Gastroesophageal sphincter (tissue), 4 donors: ENCODE measurements at places on chromosomes 11 and 22.
A peak's percentile ranks its signal among the peaks of the same experiment; 100 is the strongest.

GRCh38 chr22:20926243-20926642 lies 9.0 kb downstream of the CRKL start:
- ATAC-seq, result no peak

GRCh38 chr11:32374261-32374711 lies 61.1 kb downstream of the WT1 start:
- ATAC-seq, result no peak

DNA sequence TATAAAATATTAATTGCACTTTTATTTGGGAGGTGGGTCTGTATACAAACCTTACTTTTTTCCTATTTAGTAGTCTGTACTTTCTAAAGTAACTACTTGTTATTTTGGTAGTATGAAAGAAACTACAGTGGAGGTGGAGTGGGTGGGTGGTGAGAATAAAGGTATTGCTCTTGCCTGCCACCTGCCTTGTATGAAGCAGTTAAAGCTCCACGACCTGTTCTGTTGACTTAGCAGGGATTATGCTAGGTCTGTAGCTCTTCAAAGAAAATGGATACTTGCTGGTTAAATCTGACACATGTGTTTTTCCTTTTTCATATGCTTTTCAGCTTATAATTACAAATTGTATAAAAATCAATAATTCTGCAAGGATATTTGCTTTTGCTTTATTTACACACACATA lies 111.9 kb downstream of the EHF start:
- no peak for ATAC-seq

DNA sequence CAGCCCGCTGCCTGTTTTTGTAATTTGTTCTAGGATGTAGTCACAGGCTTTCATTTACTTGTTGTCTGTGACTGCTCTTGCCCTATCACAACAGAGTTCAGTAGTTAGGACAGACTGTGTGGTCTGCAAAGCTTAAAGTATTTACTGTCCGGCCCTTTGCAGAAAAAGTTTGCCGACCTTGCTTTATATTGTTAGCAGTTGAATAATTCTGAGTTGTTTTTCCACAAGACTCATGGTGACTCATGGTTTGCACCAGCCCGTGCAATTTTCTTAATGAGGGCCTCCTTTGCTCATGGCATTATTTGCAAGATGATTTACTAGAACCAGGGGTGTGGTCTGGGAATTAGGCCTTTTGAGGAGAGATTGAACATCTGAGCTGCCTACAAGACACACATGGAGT lies 110.6 kb downstream of the SCN3B start:
- ATAC-seq, result no peak

GRCh38 chr11:35337136-35337913 lies 82.0 kb downstream of the SLC1A2 start:
- peak; percentile 71 for ATAC-seq

- no peak for ATAC-seq
These were observed 21.2 kb downstream of the A4GALT start for GRCh38 chr22:42699281-42699975.

DNA sequence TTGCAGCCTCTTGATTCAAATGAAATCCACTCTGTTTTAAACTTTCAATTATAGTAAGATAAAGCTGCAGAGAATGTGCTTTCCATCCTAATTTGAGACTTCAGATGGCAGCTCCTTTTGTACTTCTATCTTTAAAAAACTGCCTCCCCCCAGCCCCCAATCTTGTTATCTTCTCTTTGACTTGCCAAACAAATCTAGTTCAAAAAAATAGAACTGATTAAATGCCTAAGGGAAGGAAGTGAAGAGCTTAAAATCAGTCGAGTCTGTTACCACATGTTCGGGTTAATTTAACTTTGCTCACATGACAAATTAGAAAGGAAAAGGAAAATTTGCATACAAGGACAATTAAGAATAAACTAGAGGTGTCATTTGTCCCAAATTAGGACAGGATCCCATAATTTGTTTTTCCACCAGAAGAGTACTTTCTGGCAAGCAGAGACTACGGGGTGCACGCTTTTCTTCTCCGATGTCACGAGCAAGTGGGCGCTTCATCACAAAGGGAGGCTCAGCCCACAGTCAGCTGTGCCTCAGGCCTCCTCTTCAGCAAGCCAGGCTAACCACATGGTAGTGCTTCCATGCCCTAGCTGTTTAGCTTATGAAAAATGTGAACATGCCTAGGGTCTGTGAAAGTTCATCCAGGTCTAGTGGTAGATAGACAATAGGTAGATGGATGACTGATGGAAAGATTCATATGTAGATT lies 69.0 kb upstream of the LDLRAD3 start:
- no peak for ATAC-seq

DNA sequence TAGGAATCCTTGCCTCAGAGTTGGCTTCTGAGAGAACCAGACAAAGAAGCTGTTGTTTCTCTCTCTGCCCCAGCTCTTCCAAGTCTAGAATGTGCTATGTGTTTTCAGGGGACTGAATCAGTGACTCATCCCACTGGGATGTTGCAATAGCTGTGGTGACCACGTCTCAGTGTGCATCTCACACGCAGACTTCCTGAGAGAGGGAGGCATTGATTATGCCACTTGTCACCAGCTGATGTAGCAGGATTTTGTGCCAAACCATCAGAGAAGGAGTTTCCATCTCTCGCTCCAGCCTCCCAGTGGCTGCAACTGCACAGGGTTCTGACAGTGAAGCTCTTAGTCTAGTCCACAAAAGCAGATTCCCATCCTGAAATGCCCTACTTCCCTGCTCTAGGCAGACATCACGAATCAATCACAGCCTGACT lies 455.8 kb downstream of the MIAT start:
- peak; percentile 88 for ATAC-seq

- ATAC-seq, result no peak
These were observed 5.9 kb upstream of the ATF4 start for GRCh38 chr22:39514373-39514973.

- no peak for ATAC-seq
These were observed 166.3 kb upstream of the ARHGAP20 start for GRCh38 chr11:110878513-110878912.

DNA sequence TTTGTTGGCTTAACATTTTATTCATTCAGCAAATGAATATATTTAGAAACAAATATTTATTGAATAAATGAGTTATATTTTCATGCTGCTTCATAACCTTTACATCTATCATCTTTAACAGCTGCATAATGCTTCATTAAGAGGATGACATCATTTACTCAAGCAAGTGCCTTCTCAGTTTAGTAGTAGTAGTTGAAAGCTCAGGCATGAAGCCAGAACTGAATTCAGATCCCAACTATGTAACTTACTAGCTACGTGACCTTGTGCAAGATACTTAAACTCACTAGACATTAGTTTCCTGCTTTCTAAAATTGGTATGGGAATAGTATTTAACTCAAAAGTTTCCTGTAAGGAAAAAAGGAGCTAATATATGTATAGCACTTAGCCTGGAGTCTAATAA lies 90.3 kb downstream of the TMPRSS5 start:
- ATAC-seq, result no peak

- peak; percentile 32 for ATAC-seq
These were observed 31.4 kb upstream of the BRSK2 start for GRCh38 chr11:1358286-1358685.

DNA sequence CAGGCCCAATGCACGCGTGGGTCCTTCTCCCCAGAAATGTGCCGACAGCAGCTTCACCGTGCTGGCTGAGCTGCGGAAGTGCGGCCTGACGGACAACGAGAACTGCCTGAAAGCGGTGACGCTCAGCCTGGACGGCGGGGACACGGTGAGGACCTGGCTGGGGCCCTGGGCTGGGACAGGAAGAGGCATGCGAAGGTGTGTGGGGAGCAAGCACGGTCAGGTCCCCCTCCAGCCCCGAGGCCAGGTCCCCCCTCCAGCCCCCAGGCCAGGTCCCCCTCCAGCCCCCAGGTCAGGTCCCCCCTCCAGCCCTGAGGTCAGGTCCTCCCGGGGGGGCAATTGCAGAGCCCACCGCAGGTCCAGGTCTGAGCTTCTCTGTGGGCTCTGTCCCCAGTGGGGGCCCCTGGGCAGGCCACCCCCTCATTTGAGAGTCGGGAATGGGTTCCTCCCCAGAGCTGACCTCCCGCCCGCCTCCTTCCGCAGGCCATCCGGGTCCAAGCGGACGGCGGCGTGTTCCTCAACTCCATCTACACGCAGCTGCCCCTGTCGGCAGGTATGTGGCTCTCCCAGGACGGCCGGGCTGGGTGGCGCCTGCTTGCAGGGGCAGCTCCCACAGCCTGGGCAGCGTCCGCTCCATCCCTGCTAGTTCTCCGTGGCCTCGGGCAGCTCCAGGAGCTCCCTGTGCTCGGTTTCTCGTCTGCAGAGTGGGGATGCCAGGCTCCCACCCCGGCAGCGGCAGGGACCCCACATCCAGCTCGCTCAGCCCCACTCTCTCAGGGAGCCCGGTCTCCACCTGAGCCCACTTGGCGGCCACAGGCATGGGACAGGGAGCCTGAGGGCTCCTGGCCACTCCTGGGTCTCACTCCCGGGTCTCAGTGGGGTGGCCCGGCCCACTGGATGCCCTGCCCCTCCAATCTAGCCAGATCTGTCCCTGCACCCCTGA lies 7.9 kb downstream of the MUC5B start:
- no peak for ATAC-seq

DNA sequence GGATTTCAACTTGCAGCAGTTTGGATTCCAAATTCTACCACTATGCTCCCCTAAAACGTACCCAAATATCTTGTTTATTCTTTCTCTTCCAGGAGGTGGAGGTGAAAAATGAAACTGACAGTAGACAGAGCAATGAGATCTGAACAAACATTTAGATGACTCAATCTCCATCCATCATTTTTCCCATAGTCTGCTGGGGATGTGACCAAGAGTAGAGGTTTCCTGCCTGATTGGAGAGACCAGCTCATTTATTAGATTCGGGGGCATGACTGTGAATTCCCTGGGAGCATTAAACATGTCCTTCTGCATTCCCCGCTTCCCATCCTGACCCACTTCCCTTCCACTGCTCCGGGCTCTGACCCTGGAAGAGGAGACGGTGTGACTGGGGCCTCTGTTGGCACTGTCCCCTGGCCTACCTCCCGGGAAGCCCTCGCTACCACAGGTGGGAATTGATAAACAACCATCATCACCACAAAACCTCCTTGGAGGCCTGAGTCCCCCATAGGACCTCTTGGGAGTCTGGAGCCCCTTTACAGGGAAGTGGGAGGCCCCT lies 20.3 kb downstream of the DKK3 start:
- ATAC-seq, result peak; percentile 41

GRCh38 chr11:75765116-75765515 lies 3.5 kb upstream of the DGAT2 start:
- no peak for ATAC-seq

- no peak for ATAC-seq
These were observed 74.3 kb downstream of the GRAMD1B start for GRCh38 chr11:123504401-123504800.

DNA sequence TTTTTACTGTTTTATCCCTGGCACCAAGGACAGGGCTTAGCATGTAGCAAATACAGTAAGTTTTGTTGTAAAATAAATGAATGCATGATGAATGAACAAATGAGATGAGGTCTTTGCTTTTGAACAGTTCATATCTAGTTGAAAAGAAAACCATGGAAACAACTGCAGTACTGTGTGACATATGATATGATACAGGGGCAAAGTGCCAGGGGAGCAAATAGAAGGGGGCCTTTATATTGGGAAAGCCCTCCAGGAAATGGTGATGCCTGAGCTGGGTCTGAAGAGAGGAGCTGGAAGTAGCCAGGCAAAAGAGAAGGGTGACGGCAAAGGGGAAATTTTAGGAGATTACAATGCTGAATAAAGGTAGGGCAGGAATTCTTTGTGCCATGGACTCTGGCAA lies 63.8 kb upstream of the UCP3 start:
- ATAC-seq, result no peak

GRCh38 chr11:2374456-2375201 lies 2.5 kb upstream of the CD81 start:
- ATAC-seq, result no peak

GRCh38 chr11:119666061-119666460 lies 62.9 kb downstream of the NECTIN1 start:
- no peak for ATAC-seq

GRCh38 chr11:6557761-6558674 lies 45.4 kb downstream of the RRP8 start:
- no peak for ATAC-seq

DNA sequence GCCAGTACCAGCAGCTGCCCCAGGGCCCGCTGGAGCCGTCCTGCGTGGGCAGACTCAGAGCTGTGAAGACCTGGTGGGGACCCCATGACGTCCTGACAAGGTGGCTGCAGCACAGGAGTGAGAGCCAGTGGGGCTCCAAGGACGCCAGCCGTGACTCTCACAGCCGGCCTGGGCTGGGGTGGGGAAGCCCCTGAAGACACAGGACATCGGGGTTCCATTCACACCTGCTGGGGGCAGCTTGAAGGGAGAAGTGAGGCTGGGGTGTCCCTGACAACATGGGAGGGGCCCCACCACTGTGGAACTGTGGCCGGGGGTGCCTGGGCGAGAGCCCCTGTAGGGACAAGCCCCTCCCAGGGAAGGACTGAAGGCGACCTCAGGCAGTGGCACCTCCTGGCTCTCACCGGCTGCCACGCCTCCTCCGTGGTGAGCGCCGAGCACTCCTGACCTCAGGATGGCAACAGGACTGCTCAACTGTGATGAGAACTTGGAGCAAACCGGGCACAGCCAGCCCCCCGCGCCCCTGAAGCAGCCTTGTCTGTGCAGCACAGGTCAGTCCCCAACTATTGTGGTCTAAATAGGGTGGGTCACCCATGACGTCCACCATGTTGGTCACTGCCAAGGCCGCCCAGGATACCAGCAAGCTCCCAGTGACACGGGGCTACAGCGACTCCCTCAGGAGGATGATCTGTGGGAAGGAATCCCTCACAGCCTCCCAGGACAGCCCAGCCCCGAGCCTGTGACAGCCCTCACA lies 22.7 kb upstream of the IL17REL start:
- no peak for ATAC-seq

DNA sequence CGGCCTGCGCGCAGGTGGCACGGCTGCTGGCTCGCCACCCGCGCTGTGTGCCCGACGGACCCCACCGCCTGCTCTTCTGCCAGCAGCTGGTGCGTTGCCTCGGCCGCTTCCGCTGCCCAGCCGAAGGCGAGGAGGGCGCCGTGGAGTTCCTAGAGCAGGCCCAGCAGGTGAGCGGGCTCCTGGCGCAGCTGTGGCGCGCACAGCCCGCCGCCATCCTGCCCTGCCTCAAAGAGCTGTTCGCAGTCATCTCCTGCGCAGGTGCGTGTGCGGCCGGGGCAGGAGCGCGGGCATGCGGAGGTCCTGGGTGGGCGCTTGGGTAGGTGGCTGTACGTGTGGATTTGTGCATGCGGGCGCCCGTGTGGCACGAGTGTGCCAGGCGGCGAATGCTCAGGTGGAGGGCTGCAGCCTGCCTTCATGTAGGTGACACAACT lies 8.0 kb downstream of the USP35 start:
- no peak for ATAC-seq
